Renal cortical epithelial cell (primary cell): ENCODE measurements at places on chromosomes 5 and 9. TPM values are rescaled to one million over a fixed set of nuclear protein-coding genes. Genes with fewer than 3 reads are reported as not detected.

The AFAP1L1 gene
- 21.9 and 30.0 TPM in 2 replicates for total RNA-seq

The CHMP5 gene
- 161 and 196 TPM in 2 replicates for total RNA-seq

DNA sequence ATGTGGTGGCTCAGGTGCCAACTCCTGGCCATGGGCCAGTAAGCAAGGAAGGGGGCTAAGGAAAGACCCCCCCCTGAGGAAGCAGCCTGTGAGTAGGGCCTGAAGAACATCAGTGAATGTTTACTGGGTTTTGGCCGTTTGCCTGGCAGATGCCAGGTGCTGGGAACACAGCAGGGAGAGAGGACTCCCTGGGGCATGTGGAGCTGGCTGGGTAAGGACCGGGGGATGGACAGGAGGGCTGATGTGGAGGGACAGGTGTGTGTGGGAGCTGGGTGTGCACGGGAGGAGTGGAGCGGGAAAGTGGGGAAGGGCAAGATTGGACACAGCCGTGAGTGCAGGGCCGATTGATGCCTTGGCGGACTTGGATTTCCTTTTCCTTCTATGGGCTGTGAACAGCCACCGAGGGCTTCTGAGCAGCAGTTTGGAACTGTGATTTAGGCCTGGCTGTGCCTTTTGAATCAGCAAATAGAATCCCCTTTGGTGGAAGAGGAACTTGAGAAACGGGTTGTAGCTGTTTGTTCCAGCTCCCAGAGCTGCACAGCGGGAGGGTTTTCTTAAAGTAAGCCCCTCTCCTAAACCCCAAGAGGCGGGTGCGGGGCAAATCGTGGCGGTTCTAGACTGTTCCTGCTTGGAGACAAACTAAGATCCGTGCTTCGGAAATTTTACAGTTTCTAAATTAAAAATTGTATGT, 3.1 kb downstream of the HMCN2 start:
- DNase-seq = no peak

DNA sequence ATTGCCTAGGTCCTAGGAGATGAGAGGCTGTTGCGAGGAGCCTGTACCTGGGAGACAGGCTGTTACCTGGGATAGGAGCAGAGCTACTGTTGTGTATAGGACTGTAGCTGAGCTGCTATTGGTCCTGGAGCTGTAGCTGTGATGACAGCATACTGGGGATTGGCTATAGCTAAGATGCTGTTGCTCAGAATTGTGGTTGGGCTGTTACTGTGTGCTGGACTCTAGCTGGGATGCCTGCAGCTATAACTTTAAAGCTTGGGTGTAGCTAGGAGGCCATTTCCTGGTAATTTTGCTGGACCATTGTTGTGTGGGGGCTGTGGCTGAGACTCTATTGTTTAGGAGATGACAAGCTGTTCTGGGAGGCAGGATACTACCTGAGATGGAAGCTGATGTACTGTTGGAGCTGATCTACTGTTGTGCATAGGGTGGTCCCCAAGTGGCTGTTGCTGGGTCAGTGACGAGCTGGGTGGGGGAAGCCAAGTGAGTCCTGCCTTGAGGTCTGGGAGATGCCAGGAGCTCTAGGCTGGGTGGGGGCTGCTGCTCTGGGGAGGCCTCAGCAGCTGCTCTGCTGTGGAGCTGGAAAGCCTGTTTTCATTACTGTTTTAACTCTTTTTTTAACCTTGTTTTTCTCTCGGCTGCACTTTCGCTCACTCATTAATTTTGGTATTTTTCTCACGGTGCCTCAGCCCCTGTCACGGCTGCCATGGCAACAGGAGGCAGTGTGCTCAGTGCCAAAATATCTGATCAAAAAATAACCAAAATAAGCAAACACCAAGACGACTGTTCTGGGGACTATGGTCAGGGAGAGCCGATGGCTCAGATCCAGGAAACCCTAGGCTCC, 3.0 kb upstream of the PCDH1 start:
- DNase-seq = no peak

- DNase-seq = peak; percentile 98
These were observed 4.5 kb downstream of the DUSP1 start for GRCh38 chr5:172766287-172767108.

DNA sequence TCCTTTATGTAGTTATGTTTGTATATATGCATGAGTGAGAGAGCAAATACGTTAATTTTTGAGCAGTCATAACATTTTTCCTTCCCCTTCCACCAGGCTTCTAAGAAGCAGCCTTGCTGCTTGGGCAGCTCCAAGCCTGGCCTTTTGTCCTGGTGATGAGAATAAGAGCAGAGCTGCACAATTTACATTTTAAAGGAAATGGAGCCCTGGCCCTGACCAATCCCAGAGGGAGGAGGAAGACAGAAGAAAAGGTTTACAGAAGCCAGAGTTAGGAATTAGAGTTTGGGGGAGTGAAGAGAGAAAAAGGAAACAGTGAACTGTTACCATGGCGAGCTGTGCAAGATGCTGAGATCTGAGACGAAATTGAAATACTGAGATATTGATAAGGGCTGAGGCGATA, 25.3 kb upstream of the EFNA5 start:
- DNase-seq = no peak

- peak; percentile 55 for DNase-seq
These were observed 61.3 kb downstream of the GDA start for GRCh38 chr9:72210522-72210921.

GRCh38 chr9:3793971-3794383, 268.2 kb upstream of the RFX3 start:
- peak; percentile 89 for DNase-seq

DNA sequence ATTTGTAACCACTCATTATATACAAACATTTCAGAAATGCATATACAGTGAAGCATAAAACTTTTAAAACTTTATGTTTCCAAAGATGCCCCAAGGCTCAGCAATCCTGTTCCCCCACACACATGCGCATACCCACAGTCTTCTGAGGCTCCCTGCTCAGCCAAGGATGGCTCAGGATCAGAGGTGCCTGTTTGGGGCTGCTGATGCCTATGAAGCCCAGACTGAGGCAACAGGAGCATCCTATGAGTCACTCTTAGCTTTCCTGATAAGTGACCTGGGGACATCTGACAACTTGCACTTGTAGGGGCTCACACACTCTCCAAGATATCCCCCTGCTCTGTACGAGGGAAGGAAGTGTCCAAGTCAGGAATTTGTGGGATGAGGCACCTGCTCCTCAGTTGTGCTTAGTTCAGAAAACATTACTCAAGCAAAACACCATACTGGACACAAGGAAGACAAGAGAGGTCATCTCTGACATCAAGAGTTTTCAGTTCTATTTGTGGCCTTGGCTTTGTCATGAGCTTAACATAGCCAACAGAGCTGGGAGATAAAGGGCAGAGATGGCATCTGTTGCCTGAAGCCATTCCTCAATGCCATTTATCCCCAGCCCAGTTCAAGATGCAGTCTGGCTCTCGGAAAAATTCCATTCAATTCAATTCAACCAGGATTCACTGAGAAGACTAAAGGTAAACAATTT, 62.3 kb downstream of the NIPSNAP3B start:
- no peak for DNase-seq

GRCh38 chr5:28517691-28518090, 1479.3 kb upstream of the CDH9 start:
- peak; percentile 39 for DNase-seq

The PRUNE2 gene
- 30.4 and 38.8 TPM in 2 replicates for total RNA-seq

The DMXL1 gene
- 45.5 and 57.0 TPM in 2 replicates for total RNA-seq

DNA sequence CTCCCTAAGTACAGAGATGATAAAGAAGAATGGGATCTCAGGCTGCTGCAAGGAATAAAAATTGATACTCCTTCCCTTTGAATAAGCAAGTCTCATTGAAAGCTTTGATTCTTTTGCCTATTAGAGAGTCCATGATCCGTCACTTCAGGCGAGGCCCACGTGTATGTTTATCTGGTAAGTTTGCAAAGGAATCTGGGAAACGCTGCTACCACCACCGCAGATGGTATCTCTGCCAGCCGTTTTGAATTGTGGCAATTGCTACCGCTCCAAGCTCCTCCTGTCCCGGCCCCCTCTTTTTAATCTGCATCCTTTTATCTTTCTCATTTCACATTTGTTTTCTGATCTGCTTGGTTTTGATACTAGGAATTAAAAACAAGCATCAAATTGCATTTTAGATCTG, 42.9 kb upstream of the GRIA1 start:
- no peak for DNase-seq
